Kidney tubule cell (primary cell): ENCODE measurements at places on chromosomes 11 and 22.

- no peak for DNase-seq
These were observed 64.6 kb downstream of the EXT2 start for GRCh38 chr11:44159848-44160721.

- no peak for DNase-seq
These were observed 29.4 kb upstream of the CTSD start for GRCh38 chr11:1793081-1793480.

GRCh38 chr22:29524442-29525191 is 28.9 kb downstream of the THOC5 start:
- DNase-seq, result peak; percentile 20

GRCh38 chr22:21823740-21824444 is 43.6 kb downstream of the MAPK1 start:
- no peak for DNase-seq

- DNase-seq, result no peak
These were observed 319.7 kb downstream of the CTTN start for GRCh38 chr11:70717936-70718595.

GRCh38 chr11:71334191-71334590 is 81.8 kb upstream of the SHANK2 start:
- no peak for DNase-seq

- peak; percentile 70 for DNase-seq
These were observed 48.4 kb upstream of the SCUBE2 start for GRCh38 chr11:9139628-9140357.

- peak; percentile 55 for DNase-seq
These were observed 33.5 kb upstream of the RASL10A start for GRCh38 chr22:29348956-29349355.

- no peak for DNase-seq
These were observed 322.3 kb downstream of the SOX6 start for GRCh38 chr11:16034074-16034473.

DNA sequence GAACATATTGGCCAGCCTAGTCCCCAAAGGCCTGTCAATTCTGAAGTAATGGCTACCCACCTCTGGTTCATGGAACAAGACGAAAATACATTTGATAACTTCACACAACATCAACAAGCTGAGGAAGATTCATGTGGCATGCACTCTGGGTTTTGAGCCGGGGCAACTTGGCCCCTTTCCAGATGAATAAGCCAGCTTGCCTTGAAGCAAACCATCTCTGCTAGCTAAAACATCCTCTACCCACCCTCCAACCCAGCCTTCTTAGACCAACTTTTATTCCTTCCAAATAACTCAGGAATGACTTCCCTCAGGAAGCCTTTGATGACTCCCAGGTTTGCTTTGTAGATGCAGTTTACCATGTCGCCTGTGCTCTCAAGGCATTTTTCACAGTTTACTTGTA is 94.4 kb downstream of the SLC1A2 start:
- peak; percentile 48 for DNase-seq

DNA sequence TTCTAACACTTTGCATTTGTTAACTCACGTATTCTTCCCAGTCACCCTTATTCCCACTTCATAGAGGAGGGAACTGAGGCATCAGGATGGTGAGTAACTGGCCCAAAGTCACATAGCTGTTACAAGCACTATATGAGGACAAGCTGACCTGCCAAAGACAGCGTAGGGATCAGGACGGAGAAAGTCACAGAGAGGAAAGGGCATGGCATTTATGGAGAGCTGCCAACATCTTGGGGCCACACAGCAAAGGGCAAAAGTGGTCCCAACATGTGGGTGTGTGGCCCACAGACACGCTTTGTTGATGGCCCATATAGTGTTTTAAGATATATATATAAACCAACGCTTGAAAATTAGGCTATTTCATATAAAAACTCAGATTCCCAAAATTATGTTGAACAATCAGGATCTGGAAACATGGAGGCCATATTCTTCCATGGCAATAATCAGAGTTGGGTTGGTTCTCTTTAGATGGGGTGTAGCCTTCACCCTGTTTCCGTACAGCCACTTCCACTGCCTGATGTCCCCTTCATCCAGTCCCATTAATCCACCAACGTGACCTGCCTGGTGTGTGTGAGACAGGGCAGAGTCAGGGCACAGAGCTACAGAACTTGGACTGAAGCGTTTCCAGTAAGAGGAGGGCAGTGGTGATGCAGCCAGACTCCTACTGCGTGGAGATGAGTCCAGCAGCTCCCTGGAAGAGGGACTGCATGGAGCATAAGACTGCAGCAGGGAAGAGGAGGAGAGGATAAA is 39.9 kb upstream of the CD5 start:
- DNase-seq, result no peak

DNA sequence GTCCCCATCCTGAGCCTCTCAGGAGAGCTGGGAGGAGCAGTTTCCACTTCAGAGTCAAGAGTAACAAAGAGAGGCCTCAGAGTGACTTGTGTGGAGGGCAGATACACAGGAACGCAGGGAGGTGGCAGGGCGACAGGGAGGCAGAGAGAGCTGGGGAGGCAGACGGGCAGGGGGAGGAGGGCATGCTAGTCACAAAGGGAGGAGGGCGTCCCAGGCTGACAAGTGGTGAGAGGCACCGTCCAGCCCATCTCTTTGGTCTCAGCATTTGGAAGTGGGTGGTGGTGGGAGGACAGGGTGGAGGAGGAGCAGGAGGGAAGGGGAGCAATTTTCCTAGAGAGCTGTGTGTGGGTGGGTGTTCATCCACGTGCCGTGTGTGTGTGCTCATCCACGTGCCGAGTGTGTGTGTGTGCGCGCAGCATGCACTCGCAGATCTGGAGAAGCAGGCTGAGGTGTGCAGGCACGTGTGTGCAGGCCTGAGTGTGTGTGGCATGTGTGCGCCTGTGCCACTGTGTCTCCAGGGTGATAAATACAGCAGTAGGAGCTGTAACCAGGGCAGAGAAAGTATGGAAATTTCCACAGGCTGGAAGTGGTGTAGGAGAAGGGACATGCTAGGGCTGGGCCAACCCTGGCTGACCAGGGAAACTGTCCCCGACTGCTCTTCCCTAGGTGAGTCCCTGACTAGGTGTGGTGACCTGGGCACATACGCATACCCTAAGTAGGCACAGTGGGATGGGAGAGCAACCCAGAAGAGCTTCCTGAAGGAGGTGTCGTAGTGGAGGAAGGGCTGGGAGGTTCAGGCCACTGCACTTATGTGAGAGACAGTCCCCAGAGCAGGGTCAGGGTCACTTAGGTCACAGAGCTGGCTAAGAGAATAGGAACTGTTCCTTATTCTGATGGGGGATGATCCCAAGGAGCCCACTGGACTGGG is 7.3 kb upstream of the PDE2A start:
- DNase-seq, result peak; percentile 12

DNA sequence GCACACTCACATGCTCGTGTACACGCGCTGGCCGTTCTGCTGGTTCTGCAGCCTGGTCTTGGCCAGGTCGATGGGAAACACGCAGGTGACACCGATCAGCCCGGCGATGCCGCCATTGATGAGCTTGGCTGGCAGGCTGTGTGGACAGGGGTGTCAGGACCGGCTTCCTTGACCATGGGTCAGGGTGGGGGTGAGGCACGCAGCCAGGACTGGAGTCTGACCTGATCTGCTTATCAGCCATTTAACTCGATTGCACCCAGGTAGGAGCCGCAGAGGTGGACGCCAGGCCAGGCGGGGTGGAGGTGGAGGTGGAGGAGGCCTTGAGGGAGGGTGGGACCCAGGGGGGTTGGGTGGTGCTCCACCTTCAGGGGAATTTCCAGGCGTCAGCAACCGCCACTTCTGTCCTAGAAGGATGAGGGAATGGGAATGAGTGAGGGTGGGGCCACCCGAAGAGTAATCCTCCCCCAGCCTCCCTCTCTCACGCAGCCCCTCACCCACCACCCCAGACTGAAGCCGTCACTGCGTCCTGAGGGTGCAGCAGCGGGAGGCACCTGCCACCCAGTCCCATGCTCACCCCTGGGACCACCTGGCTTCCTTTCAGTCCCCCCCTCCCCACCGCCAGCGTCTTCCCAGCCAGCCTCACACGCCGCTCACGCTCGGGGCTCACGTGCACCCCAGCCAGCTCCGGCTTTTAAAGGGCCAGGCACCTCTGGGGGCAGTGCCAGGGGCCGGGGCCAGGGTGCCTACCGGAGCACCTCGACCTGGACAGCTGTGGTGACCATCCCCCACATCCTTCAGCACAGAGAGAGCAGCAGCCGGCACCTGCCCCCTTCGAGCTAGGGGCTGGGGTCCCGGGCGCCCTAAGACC is 3.1 kb downstream of the SLC25A22 start:
- DNase-seq, result peak; percentile 61

DNA sequence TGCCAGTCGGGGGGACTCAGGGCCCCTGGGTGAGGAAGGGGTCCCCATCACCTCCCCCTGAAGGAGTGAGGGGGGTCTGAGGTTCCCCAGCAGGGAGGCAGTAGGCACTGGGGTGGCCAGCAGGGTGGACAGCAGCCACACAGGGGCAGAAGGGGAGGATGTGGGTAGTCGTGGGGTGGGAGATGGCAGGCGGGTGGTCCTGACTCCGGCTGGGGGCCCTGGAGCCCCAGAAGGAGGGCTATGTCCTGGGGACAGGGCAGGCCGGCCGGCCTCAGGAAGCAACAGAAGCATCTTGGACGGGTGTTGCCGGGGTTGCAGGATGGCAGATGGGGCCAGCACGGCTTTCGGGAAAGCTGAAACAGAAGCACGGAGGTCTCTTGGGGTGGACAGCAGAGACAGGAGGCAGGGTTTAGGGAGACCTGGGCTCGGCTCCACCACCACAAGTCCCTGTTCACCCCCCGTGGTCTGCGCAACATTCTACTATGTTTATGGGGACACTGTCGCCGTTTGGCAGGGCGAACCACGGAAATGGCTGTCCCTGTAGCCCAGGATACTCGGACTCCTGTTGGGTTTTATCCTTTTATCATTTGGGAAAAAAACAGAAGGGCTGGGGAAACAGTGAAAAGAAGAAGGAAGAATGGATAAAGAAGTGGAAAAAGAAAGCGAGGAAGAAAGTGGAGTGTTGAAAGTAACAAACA is 14.1 kb downstream of the VWCE start:
- no peak for DNase-seq

GRCh38 chr11:132024587-132025295 is 654.3 kb downstream of the NTM start:
- DNase-seq, result peak; percentile 95

DNA sequence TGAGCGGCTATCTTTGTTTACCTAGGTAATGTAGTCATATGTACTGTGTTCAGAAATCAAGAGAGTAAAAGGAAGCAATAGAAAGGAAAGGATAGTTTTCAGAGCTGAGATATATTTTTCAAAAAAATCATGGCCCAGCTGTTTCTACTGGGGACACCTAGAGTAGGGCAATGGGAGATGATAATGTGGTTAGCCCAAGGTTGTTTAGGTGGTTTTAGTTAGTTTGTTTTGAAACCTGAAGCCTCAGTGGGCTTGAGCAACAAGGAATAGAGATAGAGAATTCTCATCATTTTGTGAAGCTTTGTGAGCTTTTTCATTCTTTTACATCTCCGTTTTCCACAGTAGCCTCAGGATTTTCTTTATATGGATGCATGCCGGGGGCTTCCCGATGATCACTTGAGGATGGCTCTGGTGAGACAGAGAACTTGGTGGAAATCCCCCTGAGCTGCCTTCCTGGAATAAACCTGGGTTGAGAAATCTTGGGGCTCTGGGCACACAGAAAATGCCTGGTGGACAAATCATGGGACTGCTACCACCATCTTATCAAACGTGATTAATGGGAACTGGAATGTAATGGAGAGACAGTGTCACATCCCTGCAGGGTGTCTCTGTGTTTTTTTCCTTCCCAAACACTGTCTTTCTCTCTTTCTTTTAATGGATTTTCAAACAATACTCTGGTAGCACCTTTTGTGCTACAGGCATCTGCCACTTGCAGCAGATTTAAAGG is 49.0 kb downstream of the ARHGAP42 start:
- peak; percentile 50 for DNase-seq

- DNase-seq, result no peak
These were observed 9.4 kb downstream of the KLHL22 start for GRCh38 chr22:20486229-20486628.

DNA sequence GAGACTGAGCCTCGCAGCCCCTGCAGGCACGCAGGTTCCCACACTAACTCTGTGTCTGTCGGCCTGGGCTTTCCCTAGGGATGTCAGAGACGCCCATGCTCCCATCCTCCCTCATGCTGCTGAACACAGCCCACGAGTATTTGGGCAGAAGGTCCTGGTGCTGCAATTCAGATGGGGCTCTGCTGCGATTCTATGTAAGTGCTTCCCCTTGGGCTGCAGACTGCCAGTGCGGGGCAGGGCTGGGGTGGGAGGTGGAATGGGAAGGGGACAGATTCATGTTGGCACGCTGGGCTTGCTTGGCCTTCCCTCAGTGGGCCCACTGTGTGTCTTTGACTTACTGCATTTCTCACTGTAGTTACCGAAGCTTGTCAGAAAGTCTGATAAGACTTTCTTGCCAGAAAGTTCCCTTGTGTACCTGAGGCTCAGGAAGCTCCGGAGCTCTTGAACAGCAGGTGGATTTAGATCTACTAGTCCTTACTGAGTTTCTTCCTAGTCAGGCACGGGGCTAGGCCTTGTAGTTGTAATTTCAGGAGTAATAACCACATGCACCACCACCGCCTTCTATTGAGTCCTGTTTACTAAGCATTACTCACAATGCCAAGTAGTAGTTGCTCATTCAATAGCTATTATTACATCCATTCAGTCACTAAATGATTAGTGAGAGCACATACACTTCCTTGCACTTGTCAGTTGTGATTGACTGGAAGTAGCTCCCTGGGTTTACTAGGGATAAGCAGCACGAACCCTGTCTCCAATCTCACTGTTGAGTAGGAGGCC is 65.2 kb downstream of the CABIN1 start:
- DNase-seq, result peak; percentile 25

DNA sequence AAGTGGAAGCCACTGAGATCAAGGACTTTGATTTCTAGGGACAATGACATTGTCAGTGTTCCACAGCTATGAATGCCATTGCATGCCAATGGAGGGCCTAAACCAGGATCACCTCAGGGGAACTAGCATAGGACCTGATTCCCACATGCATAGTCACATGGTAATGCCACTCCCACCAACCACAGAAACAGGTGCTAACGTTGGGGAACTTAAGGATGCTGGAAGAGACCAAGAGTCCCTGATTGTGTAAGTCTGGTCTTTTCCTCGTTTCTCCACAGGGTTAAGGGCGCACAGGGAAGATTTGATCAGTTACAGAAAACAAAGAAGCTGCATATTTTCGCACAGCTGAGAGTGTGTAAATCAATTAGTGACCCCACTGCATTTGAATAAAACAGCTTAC is 59.4 kb upstream of the CD44 start:
- DNase-seq, result no peak

DNA sequence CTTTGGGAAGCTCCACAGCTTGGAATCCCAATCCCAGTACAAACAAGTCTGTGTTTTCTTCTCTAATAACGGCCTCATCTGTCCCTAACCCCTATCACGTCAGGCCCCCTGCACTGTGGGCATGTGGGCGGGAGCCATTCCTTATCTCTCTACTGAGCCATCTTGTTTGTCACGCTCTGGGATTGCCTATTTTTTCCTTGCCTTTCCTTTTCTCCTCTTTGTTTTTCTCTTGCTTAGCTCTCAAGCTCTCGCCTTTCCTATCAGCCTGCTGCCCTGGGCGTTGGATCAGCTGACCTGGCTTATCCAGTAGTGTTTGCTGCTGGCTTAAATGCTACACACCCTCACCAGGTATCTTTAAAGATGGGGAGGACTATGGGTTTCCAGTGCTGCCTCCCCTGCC is 35.8 kb downstream of the ARHGAP1 start:
- DNase-seq, result no peak
